Endothelial cell (in vitro differentiated cells): ENCODE measurements at places on chromosomes 6 and 20.

DNA sequence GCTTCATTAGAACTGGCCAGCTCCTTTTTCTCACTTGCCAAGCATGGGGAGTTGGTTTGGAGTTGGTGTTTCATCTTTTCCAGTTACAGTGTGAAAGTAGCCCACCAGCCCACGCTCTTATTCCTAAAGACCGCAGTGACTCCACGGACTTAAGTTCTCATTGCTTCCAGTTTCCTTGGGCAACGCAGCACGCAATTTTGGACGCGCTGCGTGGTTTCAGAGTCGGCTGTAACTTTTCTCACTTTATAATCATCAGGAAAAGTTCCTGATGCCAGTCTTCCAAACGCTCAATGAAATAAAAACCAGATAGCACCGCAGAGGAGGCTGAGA is 381 bp upstream of the PEX7 start:
- DNase-seq, result peak; percentile 5

- DNase-seq, result no peak
Observed at GRCh38 chr6:131966443-131966842, 15.3 kb upstream of the CCN2 start.

- DNase-seq, result no peak
Observed at GRCh38 chr6:63014290-63014689, 197.0 kb upstream of the FKBP1C start.

- no peak for DNase-seq
Observed at GRCh38 chr6:39173270-39173669, 56.0 kb downstream of the KCNK5 start.
